ENCODE measurements at places on chromosomes 2 and 18.

DNA sequence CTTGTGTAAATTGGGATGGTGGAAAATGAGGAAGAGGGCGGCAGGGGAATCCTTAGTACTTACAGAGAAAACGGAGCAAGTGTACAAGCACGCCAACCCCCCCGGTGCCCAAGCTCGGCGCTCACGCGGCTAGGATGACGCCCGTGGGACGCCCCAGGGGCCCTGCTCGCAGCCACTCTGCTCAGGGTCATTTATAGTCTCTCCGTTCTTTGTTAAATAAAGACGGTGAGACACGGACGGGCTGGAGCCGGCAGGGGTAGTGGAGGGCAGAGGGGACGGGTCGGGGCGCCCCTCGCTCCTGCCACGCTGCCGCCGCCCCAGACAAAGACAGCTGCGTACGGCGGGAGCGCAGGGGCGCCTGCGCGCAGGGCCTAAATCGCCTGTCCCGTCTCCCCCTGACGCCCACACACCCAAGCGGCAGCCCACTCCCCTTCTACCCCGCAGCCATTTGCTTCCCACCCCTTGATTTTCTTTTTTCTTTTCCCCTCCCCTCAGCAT lies 37.8 kb downstream of the PCBP1 start:
- peak; percentile 72 for DNase-seq

- DNase-seq: no peak
These were observed 70.6 kb downstream of the COPS8 start for GRCh38 chr2:237156031-237156856.

DNA sequence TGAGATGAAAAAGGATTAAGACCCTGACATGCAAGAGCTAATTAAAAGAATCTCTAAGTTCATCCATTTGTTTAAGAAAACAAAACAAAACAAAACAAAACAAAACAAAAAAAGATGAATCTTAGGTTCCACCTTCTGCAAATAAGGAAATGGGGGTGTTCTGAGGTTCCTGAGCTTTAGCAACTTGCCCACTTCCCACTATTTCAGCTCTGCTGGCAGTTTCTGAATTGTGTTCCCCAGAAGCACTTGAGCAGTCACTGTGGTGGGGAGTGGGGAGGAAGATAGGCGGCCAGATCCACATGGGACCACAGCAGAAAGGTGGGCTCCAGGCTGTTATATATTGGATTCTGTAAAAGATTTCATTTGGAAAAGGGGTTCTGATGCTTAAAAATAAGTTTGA lies 20.3 kb downstream of the INO80C start:
- DNase-seq: no peak

- DNase-seq: no peak
These were observed 1252.2 kb upstream of the TMEFF2 start for GRCh38 chr2:193446967-193447366.

- no peak for DNase-seq
These were observed 321.7 kb upstream of the THSD7B start for GRCh38 chr2:136443661-136444060.

GRCh38 chr2:203346612-203347011 lies 18.4 kb downstream of the ABI2 start:
- DNase-seq: no peak

DNA sequence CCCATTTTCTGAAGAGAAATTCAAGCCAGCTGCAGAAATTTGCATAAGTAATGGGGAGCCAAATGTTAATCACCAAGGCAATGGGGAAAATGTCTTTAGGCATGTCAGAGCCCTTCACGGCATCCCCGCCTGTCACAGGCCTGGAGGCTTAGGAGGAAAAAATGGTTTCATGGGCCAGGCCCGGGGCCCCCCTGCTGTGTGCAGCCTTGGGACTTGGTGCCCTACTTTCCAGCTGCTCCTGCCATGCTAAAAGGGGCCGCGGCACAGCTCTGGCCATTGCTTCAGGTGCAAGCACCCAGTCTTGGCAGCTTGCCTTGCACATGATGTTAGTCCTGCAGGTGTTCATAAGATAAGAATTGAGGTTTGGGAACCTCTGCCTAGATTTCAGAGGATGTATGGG lies 1235.7 kb downstream of the DPP10 start:
- DNase-seq: no peak
